ENCODE measurements at places on chromosomes 3 and 15.

GRCh38 chr15:83380682-83381081, 66.5 kb upstream of the SH3GL3 start:
- DNase-seq = peak; percentile 4

GRCh38 chr15:97840501-97840900, 120.0 kb upstream of the ARRDC4 start:
- DNase-seq = no peak

DNA sequence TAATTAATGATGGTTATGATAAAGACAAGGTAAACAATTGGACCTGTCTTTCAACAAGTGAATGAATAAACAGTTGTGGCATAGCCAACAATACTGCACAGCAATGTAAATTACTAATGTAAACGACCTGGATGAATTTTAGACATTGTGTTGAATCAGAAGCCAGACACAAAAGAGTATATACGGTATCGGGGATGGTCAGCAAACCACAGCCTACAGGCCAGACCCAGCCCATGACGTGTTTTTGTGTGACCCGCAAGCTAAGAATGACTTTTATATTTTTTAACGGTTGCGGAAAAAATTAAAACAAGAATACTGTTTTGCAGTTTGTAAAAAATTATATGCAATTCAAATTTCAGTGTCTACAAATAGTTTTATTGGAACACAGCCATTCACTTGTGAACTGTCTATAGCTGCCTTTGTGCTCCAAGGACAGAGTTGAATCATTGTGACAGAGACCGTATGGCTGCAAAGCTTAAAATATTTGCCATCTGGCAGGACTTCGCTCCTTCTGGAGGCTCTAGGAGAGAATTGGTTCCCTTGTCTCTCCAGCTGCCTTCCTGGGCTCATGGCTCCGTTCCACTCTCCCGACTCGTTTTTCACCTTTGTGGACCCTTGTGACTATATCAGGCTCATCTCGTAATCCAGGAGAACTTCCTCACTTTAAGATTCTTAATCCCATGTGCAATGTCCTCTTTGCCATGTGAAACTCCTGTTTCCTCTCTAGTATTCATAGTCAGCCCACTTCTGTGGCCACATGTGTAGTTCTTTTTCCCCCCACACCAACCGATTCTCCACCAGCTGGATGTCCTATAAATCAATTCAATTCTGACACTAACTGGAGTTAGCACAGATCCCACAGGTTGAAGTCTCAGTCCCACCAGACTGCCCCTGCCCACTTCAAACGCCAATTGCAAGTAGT, 72.7 kb downstream of the CMTM8 start:
- DNase-seq = no peak

DNA sequence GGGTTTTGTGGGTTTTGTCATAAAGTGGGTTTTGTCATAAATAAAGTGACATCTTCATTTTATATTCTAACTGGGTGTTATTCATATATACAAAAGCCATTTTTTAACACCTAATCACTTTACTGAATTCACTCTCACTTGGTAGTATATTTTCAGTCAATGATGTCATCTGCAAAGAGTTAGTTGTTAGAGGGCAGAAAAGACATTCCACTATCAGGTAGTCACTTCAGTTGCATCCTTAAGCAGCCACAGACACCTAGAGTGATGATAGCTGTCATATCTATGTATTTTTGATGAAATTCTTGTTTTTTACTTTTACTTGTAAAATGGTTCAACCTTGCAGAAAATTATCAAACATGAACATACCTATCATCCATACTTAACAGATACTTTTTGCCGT, 89.0 kb downstream of the DHX36 start:
- no peak for DNase-seq

DNA sequence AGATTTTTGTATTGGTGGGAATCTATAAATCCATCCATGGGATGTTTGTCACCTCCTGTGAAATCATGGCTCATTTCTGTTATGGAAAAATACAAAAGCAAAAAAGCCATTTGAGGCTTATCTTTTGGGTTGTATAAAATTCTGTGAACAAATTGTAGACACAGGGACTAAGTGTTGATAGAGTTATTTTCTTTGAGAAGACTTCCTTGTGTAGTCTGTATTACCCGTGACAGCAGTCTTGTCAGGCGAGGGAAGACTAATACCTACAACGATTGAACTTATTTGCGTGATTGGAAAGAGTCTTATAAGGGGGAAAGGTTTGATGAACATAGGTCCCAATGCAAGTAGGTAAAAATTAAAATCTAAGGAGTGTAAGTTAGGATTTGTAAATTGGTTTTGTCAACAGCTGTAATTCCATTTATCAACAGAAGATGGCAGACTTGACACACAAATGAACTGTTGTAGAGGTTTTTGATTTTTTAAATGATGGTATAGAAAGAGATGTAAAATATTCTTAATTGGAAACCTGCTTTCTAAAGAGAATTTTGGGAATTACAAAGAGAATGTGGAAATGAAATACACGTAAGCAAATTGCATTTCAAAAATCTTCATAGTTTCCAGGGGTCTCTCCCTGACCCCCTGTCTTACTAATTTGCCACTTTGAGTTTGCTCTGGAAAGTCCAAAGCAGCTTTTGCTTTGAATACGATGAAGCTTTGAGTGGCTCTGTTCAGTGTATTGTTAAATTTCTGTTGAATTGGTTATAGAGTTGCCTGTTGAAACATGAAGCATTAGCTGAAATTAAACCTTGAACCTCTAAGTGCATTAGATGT, 33.2 kb downstream of the SLC25A26 start:
- DNase-seq = no peak

- no peak for DNase-seq
Observed at GRCh38 chr15:82305621-82306048, 43.0 kb downstream of the SAXO2 start.

GRCh38 chr3:143266511-143266910, 146.9 kb downstream of the CHST2 start:
- no peak for DNase-seq

DNA sequence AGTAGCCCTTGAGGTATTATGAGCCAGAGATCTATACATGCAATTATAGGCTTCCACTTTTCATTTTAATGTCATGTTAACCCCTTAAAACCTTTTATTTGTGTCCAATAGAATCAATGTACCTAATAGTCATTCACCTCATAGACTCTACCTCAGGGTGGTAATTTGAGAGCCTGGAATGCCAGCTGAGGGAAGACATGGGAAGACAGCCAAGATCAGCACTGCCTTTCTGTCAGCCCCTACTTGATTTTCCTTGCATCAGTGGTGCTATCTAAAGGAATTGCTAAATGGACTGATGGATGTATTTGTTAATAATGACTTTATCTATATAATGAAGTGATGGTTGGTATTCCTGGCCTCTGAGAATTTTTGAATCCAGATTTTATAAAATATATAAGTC, 113.3 kb upstream of the GBE1 start:
- no peak for DNase-seq

DNA sequence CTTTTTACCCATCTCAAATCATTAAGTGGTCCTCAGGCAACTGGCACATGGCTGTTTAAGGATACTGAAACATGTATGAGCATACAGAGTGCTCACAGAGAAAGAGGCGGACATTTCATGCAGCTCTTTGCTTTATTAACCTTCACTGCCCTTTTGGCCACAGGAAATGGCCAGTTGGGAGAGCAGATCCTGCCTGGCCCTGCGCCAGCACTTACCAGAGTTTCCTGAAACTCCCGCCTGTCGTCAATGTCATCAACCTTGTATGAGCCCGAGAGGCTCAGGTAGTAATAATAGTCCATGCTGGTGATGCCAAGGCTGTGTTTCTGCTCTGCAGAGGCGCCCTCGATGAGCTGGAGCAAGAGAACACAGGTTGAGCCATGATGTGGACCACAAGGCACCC, 17.8 kb downstream of the LDHAL6B start:
- DNase-seq = no peak

GRCh38 chr3:154953538-154953937, 126.6 kb upstream of the MME start:
- no peak for DNase-seq

DNA sequence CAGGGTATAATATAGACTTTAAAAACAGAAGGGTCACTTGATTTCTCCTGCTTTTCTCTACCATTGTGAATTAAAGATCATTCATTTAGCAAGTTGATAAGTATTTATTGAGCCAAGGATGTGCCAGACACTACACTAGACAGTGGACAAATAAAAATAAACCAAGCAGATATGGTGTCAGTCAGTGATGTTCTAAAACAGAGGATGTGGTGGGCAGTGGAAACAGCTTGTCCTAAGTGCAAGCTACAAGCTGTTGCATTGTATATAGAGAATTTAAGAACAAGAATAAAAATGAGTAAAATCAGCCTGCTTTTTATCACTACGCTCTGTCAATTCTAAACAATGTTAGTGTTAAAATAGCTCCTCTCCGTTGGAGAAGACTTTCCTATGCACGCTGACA, 637.3 kb upstream of the GRM7 start:
- DNase-seq = no peak

DNA sequence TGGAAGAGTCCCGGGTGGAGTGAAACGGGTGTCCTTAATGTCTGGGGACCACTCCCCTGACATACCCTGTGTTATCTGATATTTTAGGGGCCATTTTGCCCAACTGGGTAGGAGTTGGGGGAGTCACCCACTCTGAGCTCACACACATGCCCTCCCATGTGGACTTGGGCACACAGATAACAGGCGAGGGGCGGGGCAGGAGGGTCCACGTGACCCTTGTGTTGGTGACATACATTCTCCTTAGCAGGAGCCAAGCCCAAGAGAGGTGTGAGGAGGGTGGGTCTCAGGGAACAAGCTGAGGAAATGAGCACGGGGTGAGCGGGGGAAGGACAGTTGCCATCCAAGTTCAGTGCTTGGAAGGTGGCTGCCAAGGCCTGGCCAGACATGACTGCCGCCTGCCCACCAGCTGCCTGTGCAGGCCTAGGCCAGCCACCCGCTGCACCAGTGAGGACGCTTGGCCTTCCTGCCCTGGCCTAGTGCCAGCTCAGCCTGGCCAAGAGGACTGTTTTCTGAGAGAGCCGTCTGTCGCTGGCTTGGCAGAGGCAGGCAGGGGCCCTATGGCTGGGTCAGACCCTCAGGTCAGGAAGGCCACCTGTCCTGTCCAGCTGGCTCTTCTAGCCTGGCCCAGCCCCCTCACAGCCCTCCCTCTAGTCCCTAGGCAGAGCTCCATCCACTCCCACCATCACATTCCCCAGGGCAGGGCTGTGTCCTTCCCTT, 31.3 kb upstream of the TMEM115 start:
- no peak for DNase-seq

DNA sequence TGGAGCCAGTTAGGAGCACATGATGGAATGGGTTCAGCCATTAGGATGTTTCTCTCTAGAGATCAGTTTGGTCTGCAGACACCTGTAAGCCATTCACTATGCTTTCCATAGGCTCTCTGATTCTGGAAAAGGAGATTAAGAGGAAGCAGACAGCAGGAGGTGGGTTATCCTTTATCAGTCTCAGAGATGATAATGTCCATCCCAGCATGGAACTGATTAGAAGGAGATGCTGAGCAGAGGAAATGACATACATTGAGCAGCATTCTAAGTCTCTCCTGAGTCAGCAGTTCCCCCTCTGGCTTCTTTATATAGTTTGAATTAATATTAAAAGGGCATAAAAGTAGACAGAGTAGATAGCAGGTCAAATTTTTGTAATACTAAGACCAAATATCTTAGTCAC, 591.1 kb downstream of the GBE1 start:
- no peak for DNase-seq

DNA sequence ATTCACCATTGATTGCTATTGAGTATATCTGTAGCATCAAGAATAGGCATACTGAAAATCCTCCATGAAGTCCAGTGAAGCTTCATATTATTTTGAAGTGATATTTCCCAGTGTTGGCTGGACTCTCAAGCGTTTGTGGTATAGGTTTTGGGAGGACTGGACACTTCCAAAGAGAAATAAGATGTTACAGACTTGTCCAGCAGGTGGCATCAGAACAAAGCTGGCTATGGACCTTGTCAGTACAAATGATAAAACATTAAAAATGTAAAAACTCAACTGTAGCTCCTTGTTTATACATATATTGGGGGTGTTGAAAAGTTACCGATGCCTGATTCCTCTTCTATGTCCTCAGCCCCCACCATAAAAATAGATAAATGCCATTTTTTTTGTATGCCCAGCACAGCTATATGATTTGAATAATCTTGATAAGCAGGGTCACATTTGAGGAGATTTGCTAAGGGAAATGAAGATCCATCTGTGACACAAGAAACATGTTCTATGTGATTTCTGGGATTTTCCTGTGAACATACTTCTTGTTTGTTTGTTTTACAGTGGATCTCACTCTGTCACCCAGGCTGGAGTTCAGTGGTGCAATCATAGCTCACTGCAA, 54.5 kb upstream of the GOLGA6B start:
- no peak for DNase-seq

- DNase-seq = no peak
Observed at GRCh38 chr3:108053483-108053882, 37.3 kb downstream of the CD47 start.

GRCh38 chr3:37856381-37856780, 5.3 kb upstream of the CTDSPL start:
- DNase-seq = no peak

- DNase-seq = no peak
Observed at GRCh38 chr3:133895208-133896001, at the start of gene RAB6B. Gene RAB6B (minus strand): TSS chr3:133895882. CDS start chr3:133895466, 416 bp downstream.

GRCh38 chr3:2603692-2604289, 505.1 kb downstream of the CNTN4 start:
- DNase-seq = no peak

DNA sequence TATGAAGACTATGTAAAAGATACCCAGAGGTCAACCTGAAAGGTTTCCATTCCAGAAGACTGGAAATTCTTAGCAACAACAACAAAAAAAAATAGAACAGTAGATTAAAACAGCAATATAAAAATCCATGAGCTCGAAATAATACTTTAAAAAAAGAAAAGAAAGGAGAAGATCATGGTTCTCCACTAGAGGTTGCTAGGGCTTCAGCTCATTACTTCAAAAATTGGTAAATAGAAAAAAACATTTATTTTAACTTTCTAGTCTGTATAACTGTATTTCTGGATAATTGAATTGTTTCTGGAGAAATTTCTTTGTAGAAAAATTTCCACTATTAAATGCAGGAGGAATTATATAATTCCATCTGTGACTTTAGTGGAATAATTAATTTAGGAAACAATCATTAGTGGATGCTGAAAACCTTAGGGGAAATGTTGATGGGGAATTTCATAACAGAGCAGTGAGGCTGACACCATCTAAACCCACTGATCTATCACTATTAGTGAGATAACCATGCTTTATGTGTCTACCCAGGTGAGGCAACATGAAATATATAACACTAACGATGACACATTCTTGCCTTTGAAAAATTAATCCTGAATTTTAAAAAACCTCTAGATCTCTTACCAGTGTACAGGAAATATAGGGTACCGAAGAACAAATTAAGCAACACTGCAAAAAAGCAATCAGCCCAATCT, 62.5 kb upstream of the SNRK start:
- no peak for DNase-seq

GRCh38 chr3:60594025-60594424, 657.2 kb downstream of the FHIT start:
- DNase-seq = no peak

DNA sequence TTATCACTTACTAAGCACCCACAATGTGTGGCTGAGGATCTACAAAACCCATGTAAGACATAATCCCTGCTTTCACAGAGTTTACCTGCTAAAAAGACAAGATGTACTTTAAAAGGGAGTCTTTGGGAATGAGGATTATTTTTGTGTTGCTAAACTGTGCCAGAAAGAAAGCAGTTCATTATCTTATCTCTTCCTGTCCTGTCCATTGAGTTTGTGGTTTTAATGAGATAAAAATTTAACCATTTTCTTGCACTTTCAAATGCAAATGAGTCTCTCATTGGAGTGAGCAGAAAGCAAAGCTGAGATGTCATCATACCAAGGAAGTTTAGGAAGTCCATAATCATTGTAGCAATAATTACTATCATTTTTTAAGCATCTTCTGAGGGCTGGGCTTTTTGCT, 231.2 kb upstream of the ADAMTS9 start:
- no peak for DNase-seq
